IMR-90 (cell line): ENCODE measurements at places on chromosomes 7 and 10. TPM values are rescaled to one million over a fixed set of nuclear protein-coding genes. Genes with fewer than 3 reads are reported as not detected.
A peak's percentile ranks its signal among the peaks of the same experiment; 100 is the strongest.

- no peaks in the 10 kb centered on the region for H3K27me3 ChIP-seq
- no peak overlapping the region for H3K4me3 ChIP-seq
- no peak overlapping the region for H3K27ac ChIP-seq
These were observed 22.3 kb downstream of the DENND2A start for GRCh38 chr7:140618306-140618705.

DNA sequence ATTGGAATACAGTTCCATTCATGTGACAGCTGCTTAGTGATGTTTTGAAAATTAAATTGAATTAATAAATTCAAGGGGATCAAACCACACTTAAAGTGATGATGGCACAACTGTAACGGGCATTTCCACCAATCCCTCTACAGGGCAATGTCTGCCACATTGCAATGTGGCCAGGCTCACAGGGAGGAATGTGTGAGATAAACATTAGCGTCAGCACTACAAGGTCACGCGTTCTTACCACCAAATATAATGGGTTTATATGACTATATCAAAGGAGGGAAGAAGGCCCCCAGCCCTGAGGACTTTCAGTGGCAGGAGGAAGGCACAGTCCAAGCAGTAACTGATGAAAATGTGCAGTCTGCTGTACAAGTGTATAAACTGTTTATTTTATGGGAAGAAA lies 31.1 kb upstream of the CELF2 start:
- peak; percentile 14 for DNase-seq
- no peak overlapping the region for H3K27ac ChIP-seq
- H3K4me3 ChIP-seq = no peak overlapping the region
- H3K36me3 ChIP-seq = no peaks in the 10 kb centered on the region
- H3K4me1 ChIP-seq = peaks cover 2% of the 10 kb centered on the region; the same call in 1 of the 2 replicates

DNA sequence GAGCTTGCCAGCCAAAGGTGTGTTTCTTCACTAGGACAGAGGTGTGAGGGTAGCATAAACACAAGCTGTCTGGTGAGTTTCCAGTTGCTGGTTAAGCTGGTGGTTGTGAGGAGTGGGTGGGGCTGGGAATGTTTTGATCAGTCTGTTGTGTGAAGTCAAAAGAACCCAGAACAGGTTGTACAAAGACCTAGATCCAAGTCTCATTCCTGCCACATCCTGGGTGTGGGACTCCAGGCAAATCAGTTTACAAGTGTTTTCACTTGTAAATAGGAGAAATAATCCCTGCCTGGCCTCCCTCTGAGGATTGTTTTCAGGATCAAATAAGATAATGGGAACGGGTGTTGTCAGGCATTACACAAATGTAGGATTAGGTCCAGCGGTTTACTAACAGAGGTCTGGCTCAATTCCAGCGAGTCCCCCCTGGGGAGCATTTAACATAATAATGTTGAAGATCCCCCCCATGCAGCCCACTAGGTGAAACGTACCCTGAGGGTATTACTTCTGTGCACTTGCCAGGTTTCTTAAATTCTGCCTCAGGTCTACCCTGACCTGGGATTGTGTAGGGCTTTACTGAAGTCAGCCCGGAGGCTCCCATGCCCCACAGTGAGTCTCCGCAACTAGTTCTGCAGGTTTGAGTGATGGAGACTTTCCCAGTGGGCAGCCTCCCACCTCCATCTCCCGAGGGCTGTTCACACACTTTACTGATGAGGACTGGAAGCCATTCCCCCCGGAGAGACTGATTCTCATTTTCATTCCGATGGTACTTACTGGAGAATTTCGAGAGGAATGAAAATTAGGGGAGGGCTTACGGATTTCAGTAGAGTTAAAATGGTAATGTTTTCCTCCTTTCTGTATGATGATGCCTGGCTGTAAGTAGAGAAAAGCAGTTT lies 2.7 kb upstream of the FRAT2 start:
- H3K4me1 ChIP-seq = peaks cover 4% of the 10 kb centered on the region
- DNase-seq = no peak
- no peaks in the 10 kb centered on the region for H3K36me3 ChIP-seq
- no peak overlapping the region for H3K4me3 ChIP-seq
- peaks cover 23% of the 10 kb centered on the region for H3K27me3 ChIP-seq
- no peak overlapping the region for H3K27ac ChIP-seq

GRCh38 chr10:125247576-125247975 lies 87.2 kb upstream of the CTBP2 start:
- peaks cover 7% of the 10 kb centered on the region for H3K27me3 ChIP-seq
- no peaks in the 10 kb centered on the region for H3K36me3 ChIP-seq
- no peak overlapping the region for H3K4me3 ChIP-seq
- no peak for DNase-seq

- no peak for DNase-seq
- peaks cover 32% of the 10 kb centered on the region for H3K36me3 ChIP-seq
- H3K27me3 ChIP-seq = no peaks in the 10 kb centered on the region
- H3K27ac ChIP-seq = peak overlapping the region; percentile 45; the same call in 1 of the 2 replicates
These were observed 68.7 kb downstream of the DNAJB6 start for GRCh38 chr7:157405501-157405900.

GRCh38 chr10:19606968-19607367 lies 209.3 kb upstream of the PLXDC2 start:
- H3K27me3 ChIP-seq = no peaks in the 10 kb centered on the region
- H3K27ac ChIP-seq = no peak overlapping the region
- peak; percentile 30 for DNase-seq
- no peaks in the 10 kb centered on the region for H3K4me1 ChIP-seq

GRCh38 chr10:44049301-44050015 lies 335.4 kb downstream of the CXCL12 start:
- no peak overlapping the region for H3K4me3 ChIP-seq
- H3K27me3 ChIP-seq = peaks cover 14% of the 10 kb centered on the region
- peaks cover 7% of the 10 kb centered on the region for H3K4me1 ChIP-seq
- no peak for DNase-seq

HOXA9 gene
- polyA plus RNA-seq = 0.32 and 0.59 TPM in 2 replicates

CYP2W1 gene
- polyA plus RNA-seq = not detected in 2 replicates

ST8SIA6 gene
- 0.10 and 0.17 TPM in 2 replicates for polyA plus RNA-seq

NANOS1 gene
- polyA plus RNA-seq = 0.12 and 0.19 TPM in 2 replicates

TMEM229A gene
- not detected in 2 replicates for polyA plus RNA-seq

PNLIPRP1 gene
- not detected in 2 replicates for polyA plus RNA-seq

SPDYE16 gene
- not detected in 2 replicates for polyA plus RNA-seq

IFIT1B gene
- not detected in 2 replicates for polyA plus RNA-seq

CDHR3 gene
- polyA plus RNA-seq = 0.96 and 1.3 TPM in 2 replicates
